Endodermal cell (in vitro differentiated cells): ENCODE measurements at places on chromosomes 2 and 18. TPM values are rescaled to one million over a fixed set of nuclear protein-coding genes. Genes with fewer than 3 reads are reported as not detected.

GRCh38 chr2:69781321-69782248 lies 39.7 kb downstream of the ANXA4 start:
- no peak for DNase-seq
- no peak overlapping the region for H3K27ac ChIP-seq
- no peaks in the 10 kb centered on the region for H3K36me3 ChIP-seq
- H3K4me1 ChIP-seq: peaks cover 13% of the 10 kb centered on the region

DNA sequence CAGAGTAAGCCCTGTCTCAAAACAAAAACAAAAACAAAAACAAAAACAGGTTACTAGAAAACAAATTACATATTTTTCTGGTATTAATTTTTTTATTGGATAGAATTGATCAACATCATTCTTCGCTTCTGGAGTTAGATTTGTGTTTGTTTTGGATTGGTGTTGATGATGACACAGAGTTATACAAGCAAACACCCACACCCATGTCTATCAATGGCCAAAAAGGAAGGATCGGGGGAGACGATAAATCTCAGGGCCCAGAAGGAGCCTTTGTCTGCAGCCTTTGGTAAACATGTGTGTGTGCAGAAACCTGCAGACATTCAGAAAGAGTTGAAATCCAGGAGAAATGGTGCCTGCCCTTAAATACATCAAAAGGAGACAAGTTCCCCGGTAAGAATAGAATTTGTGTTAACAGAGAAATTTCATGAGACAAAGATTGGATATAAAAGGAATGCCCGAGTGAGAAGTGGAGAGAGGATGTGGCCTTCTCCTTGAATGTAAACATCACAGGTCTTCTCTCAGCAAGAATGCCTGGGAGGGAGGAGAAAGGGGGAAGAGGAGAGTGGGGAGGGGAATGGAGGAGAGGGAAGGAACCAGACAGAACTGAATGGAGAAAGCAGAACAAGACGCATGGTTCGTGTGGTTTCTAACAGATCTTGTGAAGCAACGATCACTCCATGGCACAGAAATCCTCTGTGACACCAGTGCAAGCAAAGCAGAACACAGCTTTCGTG lies 40.4 kb upstream of the TMEM178A start:
- no peaks in the 10 kb centered on the region for H3K36me3 ChIP-seq
- peaks cover 7% of the 10 kb centered on the region for H3K4me1 ChIP-seq
- DNase-seq: no peak
- no peaks in the 10 kb centered on the region for H3K27me3 ChIP-seq
- no peak overlapping the region for H3K4me3 ChIP-seq

- H3K4me3 ChIP-seq: no peak overlapping the region
- DNase-seq: no peak
- H3K4me1 ChIP-seq: peaks cover 9% of the 10 kb centered on the region
- H3K27me3 ChIP-seq: no peaks in the 10 kb centered on the region
- peaks cover 78% of the 10 kb centered on the region for H3K36me3 ChIP-seq
Measured at GRCh38 chr2:37644191-37644590, 27.3 kb downstream of the CDC42EP3 start.

SMARCAL1 gene
- total RNA-seq: 29.1 and 33.6 TPM in 2 replicates

DNA sequence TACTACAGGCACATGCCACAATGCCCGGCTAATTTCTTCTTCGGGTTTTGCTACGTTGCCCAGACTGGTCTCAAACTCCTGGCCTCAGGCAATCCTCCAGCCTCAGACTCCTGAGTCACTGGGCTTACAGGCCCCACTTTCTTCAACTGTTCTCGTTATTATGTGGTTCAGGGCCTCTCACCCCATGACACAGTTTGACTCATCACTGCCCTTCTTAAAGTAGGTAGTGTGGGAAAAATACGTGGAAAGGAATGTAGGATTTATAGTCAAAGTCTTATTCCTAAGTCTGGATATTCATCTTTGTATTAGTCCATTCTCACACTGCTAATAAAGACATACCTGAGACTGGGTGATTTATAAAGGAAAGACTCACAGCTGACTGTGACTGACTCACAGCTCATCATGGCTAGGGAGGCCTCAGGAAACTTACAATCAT lies 19.4 kb downstream of the CENPA start:
- H3K27me3 ChIP-seq: no peaks in the 10 kb centered on the region
- H3K4me3 ChIP-seq: no peak overlapping the region
- peaks cover 3% of the 10 kb centered on the region for H3K36me3 ChIP-seq
- H3K4me1 ChIP-seq: no peaks in the 10 kb centered on the region
- no peak overlapping the region for H3K27ac ChIP-seq

GRCh38 chr2:239257511-239257937 lies 143.3 kb downstream of the HDAC4 start:
- DNase-seq: no peak
- H3K36me3 ChIP-seq: no peaks in the 10 kb centered on the region
- no peaks in the 10 kb centered on the region for H3K4me1 ChIP-seq

RABL2A gene
- total RNA-seq: 22.0 and 29.0 TPM in 2 replicates
